ENCODE measurements at places on chromosomes 12 and 14.

GRCh38 chr12:74747305-74747704, 209.7 kb downstream of the ATXN7L3B start:
- no peaks in the 10 kb centered on the region for H3K4me1 ChIP-seq
- H3K36me3 ChIP-seq, result no peaks in the 10 kb centered on the region
- no peak for DNase-seq

GRCh38 chr14:81269100-81269978, 48.6 kb upstream of the GTF2A1 start:
- peaks cover 4% of the 10 kb centered on the region for H3K4me1 ChIP-seq
- H3K27ac ChIP-seq, result peak overlapping the region; percentile 4
- no peak for DNase-seq
- no peaks in the 10 kb centered on the region for H3K27me3 ChIP-seq
- H3K4me3 ChIP-seq, result no peak overlapping the region
- peaks cover 12% of the 10 kb centered on the region for H3K36me3 ChIP-seq

GRCh38 chr12:47190905-47191304, 111.1 kb upstream of the AMIGO2 start:
- no peak overlapping the region for H3K4me3 ChIP-seq
- no peak for DNase-seq
- H3K36me3 ChIP-seq, result no peaks in the 10 kb centered on the region
- peaks cover 15% of the 10 kb centered on the region for H3K4me1 ChIP-seq
- H3K27me3 ChIP-seq, result no peaks in the 10 kb centered on the region
- H3K27ac ChIP-seq, result no peak overlapping the region

DNA sequence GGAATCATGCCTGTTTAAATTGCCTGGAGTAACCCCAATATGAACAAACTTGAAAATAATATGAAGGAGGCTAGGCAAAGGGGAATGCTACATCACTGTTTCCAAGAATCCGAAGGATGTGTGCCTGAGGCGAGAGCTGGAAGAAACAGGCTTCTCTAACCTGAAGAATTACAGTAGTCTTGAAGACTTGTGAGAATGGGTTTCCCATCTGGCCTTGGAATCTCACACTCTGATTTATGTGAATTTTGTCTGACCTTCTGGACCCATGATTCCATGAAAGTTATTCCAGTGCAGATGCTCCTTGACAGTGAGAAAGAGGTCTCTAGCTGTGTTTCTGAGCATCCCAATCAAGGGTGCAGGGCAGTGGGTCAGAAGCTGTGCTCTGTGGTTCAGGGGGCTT, 122.1 kb upstream of the PARP11 start:
- no peak overlapping the region for H3K27ac ChIP-seq
- H3K36me3 ChIP-seq, result no peaks in the 10 kb centered on the region
- no peak for DNase-seq
- H3K27me3 ChIP-seq, result peaks cover 31% of the 10 kb centered on the region

DNA sequence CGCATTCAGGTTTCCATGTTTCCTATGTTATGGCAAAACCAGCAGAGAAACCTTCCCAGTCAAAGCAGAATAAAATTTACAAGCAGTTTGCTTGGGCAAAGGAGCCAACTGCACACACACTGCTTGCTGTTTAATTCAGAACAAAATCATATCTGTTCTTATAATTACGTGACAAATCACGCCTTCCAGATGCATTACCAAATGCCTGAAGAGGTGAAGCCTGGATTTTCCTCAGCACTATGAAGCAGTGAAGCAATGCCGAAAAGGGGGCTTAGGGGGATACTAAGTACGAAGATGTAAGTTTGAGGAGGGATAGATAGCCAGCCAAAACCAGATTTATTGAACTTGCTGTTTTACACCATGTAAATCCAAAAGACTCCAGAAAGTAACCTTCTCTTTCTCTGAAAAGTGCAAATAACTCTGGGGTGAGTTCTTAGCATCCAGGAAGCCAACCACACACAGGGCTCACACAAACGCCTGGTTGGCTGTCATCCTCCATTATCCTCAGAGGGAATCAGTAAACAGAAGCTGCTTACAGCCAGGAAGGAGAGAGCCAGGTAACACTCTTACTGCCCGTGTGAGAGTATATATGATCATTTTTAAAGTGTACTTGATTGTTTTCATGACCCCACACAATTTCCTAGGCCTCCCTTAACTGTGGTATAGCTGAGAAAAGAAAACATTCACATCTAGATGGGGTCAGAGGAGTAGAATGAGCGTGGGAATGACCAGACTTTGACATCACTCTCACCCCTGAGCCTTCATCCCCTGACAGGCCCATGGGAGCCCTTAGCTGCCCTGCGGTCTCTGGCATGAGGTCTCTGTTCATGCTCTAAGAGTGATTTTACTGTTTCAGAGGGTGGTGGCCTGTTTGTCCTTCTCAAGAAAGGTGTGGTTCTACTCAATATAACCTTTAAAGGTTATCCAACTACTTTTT, 442.5 kb downstream of the EGLN3 start:
- no peak for DNase-seq
- no peaks in the 10 kb centered on the region for H3K27me3 ChIP-seq
- no peak overlapping the region for H3K4me3 ChIP-seq
- no peaks in the 10 kb centered on the region for H3K36me3 ChIP-seq
- H3K4me1 ChIP-seq, result no peaks in the 10 kb centered on the region

- no peaks in the 10 kb centered on the region for H3K27me3 ChIP-seq
- H3K36me3 ChIP-seq, result no peaks in the 10 kb centered on the region
- no peak overlapping the region for H3K27ac ChIP-seq
- H3K4me1 ChIP-seq, result peaks cover 5% of the 10 kb centered on the region
These were observed 25.2 kb upstream of the PPP1R13B start for GRCh38 chr14:103872481-103873113.

- H3K36me3 ChIP-seq, result peaks cover 3% of the 10 kb centered on the region
- H3K4me3 ChIP-seq, result no peak overlapping the region
- H3K27ac ChIP-seq, result no peak overlapping the region
- no peak for DNase-seq
- no peaks in the 10 kb centered on the region for H3K4me1 ChIP-seq
- H3K27me3 ChIP-seq, result no peaks in the 10 kb centered on the region
These were observed 1088.5 kb upstream of the TMEM132C start for GRCh38 chr12:127178463-127178862.

DNA sequence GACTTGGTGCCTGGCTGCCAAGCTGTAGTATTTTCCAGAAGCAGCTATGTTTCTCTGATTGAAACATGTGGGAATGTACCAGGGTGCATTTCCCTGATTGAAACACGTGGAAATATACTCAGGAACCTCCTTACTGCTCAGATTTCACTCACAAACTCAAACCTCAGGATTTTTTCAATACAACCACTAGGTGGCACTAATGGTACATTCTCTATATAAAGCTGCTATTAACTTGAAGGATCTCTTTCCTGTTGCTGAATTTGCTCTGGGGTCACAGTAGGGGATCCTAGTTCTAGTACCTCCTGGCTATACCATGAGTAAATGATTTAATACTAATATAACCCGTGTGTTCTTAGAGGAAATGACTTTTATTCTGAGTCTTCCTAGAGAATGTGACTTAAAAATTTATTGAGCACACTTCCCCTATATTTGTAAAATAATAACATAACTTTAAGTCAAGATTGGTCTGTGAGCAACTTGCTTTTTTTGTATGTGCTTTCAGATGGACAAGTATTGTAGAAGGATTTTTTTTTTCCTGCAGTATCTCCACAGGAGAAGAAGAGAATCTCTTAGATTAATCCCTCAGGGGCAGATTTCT, 173.8 kb upstream of the MIS18BP1 start:
- no peak overlapping the region for H3K27ac ChIP-seq
- H3K4me1 ChIP-seq, result no peaks in the 10 kb centered on the region
- DNase-seq, result no peak
- no peak overlapping the region for H3K4me3 ChIP-seq

GRCh38 chr12:2642896-2643425, 151.8 kb upstream of the FKBP4 start:
- H3K4me1 ChIP-seq, result peaks cover 6% of the 10 kb centered on the region
- H3K4me3 ChIP-seq, result no peak overlapping the region
- H3K27ac ChIP-seq, result no peak overlapping the region
- no peak for DNase-seq
- H3K36me3 ChIP-seq, result no peaks in the 10 kb centered on the region

DNA sequence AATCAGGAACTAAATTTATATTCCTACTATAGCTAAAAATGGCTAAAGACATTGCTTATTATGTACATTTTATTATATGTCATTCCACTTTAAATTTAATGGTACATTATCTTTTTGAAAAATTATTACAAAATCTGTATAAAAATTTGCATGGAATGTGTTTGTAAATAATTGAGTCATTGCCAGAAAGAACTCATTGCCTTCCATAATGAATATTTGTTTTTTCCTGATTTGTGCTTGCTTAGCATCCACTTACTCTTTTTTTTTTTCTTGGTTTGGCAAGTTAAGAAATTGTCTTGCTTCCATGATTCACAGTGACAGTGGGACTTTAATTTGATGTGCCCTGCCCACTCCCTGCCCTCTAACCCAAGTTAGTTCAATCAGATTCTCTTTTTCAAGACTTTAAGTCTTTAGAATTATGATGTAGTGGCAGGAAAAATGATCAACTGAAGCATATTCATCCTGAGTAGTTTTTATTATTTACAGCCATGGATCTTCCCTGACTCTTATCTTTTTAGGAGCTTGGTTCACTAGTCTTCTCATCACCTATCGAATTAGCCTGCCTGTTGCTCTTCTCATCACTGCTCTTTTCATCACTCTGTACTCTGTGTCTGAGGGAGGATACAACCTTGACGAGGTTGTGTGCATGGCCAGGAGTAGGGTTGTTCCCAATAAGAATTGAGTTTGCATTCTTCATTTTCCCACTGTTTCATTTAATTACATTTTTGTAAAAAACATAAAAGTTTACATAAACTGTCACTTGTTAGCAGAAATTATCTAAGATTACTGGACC, 442.0 kb downstream of the BTG1 start:
- H3K27me3 ChIP-seq, result no peaks in the 10 kb centered on the region
- peaks cover 2% of the 10 kb centered on the region for H3K4me1 ChIP-seq
- H3K4me3 ChIP-seq, result no peak overlapping the region
- H3K36me3 ChIP-seq, result no peaks in the 10 kb centered on the region
- no peak for DNase-seq

DNA sequence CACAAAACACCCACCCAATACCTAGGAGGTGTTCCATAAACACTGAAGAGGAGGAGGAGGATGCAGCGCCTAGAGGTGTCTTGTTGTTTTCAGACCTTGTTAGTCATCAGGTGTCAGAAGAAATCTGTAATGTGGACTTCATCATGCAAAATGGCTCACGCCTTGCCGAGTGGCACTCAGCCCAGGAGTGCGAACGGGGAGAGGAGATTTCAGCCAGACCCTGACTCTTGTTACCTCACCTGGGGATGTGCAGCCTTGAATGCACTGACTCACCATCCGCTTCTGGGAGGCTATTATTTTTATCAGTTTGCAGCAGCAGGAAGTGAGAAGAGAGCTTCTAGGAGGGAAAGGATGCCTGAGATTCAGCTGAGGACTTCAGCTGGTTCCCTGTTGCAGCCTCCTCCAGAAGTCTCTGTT, 48.2 kb upstream of the PLXNC1 start:
- H3K27me3 ChIP-seq, result peaks cover 58% of the 10 kb centered on the region
- no peaks in the 10 kb centered on the region for H3K36me3 ChIP-seq
- no peak for DNase-seq

DNA sequence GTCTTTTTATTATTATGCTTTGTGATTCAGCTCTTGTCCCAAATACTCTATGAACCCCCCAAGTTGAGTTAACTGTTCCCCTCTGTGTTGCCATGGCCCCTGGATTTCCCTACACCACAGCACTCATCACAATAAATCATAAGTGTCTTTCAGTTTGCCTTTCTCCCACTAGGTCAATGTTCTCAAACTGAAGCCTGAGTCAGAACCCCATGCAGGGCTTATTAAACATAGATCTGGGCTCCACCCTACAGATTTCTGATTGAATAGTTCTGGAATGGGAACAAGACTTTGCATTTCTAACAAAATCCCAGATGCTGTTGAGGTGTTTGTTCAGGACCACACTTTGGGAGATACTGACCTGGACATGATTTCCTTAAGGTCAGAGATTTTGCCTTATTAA, 199.4 kb downstream of the TBX5 start:
- DNase-seq, result no peak
- no peak overlapping the region for H3K4me3 ChIP-seq
- H3K27me3 ChIP-seq, result peaks cover 25% of the 10 kb centered on the region
- no peaks in the 10 kb centered on the region for H3K4me1 ChIP-seq

DNA sequence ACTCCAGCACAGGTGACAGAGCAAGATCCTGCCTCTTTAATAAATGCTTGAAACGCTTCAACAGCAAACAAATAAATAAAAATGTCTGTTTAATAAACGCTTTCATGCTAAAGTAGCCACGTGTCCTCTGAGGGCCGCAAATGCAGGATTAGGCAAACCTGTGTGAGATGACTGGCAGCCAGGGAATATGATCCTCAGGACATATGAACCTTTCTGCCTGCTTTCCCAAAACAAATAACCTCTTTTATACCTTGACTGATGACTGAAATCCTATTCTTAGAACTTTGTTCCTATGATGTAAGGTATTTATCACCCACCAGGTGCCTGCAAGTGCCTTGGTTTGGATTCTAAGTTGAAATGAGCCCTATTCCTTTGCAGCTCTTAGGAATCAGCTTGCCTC, 14.5 kb upstream of the FLVCR2 start:
- H3K27me3 ChIP-seq, result peaks cover 18% of the 10 kb centered on the region
- H3K36me3 ChIP-seq, result no peaks in the 10 kb centered on the region
- H3K4me1 ChIP-seq, result no peaks in the 10 kb centered on the region
- H3K4me3 ChIP-seq, result no peak overlapping the region
- DNase-seq, result no peak

GRCh38 chr14:103164779-103165178, 41.5 kb downstream of the TNFAIP2 start:
- no peaks in the 10 kb centered on the region for H3K36me3 ChIP-seq
- no peak for DNase-seq
- no peak overlapping the region for H3K27ac ChIP-seq
- H3K4me3 ChIP-seq, result no peak overlapping the region
- H3K27me3 ChIP-seq, result peaks cover 12% of the 10 kb centered on the region

DNA sequence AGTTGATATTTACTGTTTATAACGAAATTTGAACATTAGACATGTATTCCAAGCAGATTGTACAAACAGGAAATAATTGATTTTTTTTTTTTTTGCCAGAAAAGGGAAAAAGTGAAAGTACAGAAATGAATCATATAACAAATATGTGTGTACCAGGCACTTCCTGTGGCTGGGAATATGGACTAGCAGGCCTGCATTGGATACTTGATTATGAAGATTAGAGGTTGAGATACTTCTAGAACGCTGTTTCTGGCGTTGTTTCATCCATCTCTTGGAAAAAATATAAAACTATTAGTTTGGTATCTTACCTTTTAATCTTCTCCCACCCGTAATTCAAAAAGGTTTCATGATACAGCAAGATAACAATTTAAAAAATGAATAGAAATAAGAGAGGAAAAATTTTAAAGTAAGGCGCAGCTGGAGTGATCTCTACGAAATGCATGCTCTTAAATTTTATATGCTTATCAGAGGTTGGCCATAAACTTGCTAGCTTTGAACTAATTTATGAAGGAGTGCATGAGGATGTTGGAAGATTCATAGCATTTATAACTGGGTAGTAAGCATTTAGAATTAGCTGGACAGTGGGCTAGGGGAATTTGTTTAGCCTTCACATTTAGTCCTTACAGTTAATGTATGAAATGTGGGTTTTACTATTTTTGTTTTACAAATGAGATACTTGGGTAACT, 90.8 kb downstream of the AEBP2 start:
- H3K27me3 ChIP-seq, result no peaks in the 10 kb centered on the region
- H3K4me1 ChIP-seq, result peaks cover 9% of the 10 kb centered on the region
- no peak overlapping the region for H3K27ac ChIP-seq
- H3K4me3 ChIP-seq, result no peak overlapping the region
- no peak for DNase-seq
- peaks cover 3% of the 10 kb centered on the region for H3K36me3 ChIP-seq

- H3K4me1 ChIP-seq, result no peaks in the 10 kb centered on the region
- no peak overlapping the region for H3K27ac ChIP-seq
- no peak overlapping the region for H3K4me3 ChIP-seq
- no peaks in the 10 kb centered on the region for H3K36me3 ChIP-seq
These were observed 109.9 kb downstream of the NAV3 start for GRCh38 chr12:77940567-77940966.

Data from progenitor cell of endocrine pancreas (in vitro differentiated cells).